ENCODE measurements at places on chromosomes 6 and 20.

DNA sequence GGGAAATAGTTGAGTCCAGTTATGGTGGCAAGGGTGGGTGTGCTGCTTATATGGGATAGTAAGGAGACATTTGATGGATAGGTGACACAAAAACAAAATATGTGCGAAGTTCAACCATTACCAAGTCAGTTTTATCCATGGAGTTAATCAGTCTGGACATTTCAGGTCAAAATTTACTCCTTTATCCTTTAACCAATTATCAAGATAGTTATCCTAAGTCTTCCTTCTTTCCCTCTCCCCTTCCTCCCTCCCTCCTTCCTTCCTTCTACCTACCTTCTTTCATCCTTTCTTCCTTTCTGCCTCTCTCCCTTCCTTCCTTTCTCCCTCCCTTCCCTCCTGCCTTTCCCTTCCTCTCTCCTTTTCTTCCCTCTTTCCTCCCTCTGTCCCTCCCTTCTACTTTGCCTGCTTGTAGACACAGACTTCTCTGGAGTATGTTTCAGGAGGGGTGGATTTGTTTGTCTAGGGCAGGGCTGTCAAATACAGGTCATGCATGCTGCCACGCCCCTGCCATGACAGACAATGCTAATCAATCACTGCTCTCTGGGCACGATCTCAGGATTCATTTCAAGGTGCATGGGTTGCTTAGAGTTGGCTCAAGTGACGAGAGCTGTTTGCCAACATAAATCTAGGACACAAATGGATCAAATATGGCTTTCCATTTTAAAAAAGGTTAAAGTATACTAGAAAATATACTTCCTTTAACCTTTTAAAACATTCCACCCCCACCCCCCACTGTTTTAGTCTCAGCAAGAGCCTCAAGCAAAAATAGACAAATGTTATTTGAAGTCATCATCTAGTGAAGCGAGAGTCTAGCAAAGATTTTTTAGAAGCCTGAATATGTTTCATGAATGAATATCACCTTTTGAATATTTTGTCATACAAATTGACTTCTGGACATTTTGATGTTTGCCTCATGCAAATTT is 281.6 kb upstream of the CITED2 start:
- DNase-seq: no peak

DNA sequence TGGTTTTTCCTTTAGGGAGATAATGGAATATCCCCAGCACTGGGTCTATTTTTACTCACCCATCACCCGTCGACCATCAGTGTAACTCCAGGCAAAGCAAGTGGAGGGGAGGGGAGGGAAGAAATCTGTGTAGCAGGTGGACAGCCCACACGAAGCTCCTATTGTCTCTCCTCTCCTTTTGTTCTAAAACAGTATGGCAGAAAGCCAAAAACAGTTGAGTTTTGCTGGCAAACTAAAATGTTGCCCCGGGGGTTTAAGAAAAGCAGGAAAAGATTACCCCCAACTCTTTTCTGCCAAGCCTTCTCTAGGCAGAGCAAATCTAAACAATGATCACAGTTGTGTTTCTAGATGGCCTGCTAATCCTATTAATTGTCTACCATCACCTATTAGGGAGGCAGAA is 89.7 kb downstream of the PREP start:
- no peak for DNase-seq

DNA sequence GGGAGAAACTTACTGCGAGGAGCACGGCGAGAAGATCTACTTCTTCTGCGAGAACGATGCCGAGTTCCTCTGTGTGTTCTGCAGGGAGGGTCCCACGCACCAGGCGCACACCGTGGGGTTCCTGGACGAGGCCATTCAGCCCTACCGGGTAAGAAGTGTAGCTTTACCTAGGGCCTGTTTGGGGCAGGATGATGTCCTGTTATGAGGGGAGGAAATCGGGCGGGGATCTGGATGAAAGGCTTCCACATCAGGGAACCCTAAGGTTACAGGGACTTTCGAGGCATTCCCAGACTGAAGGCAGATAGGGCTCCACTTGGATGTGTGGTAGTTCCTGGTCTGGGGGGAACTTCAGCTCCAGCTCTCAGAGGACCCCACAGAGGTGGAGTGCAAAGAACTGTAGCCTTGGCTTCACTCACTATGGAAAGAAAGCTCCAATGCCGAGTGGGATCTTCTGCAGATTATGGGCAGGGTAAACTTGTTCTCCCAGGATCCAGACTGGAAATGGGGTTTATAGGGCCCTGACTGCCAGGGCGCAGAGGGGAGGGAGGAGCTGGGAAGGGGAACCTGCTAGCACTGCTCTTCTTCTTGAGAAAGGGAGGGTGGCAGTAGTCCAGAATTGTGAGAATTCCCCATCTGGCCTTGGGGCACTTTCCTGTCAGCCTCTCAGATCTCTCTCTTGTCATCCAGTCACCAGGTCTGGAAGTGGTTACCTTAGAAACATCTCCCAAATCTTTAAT is 740 bp downstream of the TRIM15 start:
- DNase-seq: no peak

DNA sequence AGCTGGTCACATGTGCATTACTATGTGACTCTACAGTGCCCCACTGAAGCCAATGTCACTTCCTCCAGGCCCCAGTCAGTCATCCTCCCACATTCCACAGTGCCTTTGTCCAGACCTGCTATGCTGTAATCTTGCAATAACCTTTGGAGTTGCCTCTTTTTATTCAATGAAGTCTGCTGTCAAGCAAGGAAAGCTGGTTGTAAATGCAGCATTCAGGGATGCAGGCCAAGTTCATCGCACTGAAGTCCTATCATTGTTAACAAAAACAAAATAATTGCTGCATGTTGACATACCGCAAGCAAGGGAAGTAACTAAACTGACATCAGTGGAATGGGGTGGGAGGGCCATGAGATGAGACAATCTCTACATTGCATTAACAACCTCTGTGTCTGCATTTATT is 131.2 kb upstream of the CDYL start:
- DNase-seq: no peak

- DNase-seq: no peak
These were observed 341.3 kb downstream of the ZFAND3 start for GRCh38 chr6:38160831-38161230.

DNA sequence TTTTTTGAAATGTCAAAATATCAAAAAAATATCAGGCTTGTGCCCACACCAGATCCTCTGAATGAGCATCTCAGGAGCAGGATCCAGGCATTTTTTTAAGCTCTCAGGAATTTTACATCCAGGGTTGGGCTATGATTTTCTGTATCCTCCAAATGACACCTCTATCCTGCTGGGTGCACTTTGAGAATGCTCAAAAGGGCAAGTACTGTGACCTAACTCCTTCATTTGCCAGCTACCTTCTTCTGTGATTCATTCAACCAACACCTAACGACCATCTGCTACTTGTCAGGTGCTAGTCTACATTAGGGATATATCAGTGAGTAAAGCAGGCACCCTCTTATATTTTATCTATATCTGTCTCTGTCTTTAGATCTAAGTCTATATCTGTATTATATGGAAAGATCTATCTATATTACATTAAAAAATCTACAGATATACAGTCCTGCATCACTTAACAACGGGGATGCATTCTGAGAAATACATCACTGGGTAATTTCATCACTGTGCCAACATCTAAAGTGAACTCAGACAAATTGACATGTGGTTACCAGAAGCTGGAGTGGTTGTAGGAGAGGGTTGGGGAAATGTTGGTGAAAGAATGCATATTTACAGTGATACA is 131.6 kb downstream of the KIF16B start:
- DNase-seq: no peak

GRCh38 chr6:155747491-155747890 is 291.9 kb upstream of the NOX3 start:
- DNase-seq: no peak

- DNase-seq: no peak
These were observed 20.1 kb downstream of the TOP1 start for GRCh38 chr20:41048461-41049301.

DNA sequence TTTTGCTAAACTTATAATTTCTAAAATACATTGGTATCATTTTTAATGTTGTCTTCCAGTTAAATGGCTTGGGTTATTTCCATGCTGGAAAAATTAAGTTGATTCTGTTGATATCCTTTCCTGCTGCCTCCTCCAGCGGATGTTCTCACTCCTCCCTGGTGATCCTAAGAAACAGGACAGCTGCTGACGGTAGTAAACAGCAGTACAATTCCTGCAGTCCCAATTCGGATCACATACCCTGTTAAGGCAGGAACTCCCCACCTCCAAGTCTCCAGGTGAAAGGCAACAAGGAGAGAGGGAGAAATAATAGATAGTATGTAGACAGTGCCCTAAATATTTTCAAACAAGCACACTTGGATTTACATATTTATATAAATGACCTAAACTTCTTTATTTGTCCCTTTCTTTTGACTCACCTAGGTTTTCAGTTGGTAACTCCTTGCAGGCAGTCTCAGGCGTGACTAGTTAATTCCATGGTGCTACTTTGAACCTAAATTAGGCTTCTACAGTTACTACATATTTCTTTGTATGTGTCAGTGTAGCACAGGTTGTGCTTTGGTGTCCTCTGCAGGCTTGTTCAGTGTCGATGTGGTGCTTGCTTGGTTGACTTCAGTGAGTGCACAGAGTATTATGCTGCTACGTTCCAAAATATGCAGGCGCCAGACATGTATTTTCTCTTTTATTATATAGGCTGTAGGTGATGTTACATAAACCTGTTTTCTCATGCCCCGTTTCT is 126.0 kb downstream of the ADGRB3 start:
- no peak for DNase-seq

DNA sequence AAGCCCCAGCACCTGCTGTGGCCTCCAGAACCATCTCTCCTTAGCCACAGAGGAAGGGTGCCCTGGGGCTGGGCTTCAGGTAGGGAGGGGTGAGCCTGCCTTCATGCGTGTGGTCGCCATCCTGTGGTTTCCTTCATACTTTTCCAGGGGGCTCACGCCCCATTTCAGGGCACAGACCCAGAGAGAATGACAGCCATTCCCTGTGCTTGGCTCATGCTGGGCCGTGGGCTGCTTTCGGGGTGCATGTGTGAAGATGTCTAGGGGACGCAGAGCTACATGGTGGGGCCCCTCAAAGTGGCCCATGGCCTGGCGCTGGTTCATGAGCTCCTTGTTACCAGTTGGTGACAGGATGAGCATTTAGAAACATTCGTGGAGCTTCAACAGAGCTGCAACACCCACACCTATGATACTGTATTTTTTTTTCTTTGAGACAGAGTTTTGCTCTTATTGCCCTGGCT is 190.3 kb upstream of the SLC24A3 start:
- no peak for DNase-seq

DNA sequence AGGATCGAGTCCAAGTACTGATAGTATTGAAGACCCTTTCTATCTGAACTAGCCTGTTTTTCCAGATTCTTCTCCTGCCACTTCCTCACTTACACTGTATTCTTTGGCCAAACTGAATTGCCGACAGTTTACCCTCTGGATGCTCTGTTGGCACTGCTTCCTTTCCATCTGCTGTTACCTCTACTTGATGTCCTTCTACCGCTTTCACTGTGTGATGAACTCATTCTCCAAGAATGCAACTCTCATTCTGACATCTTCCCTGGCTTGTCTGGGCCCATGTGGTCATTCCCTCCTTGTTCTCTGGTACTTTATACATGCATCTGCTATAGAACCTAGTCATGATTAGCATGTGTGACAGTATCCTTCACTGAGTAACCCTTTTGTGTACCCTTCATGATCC is 16.3 kb downstream of the RPRD1B start:
- DNase-seq: no peak

DNA sequence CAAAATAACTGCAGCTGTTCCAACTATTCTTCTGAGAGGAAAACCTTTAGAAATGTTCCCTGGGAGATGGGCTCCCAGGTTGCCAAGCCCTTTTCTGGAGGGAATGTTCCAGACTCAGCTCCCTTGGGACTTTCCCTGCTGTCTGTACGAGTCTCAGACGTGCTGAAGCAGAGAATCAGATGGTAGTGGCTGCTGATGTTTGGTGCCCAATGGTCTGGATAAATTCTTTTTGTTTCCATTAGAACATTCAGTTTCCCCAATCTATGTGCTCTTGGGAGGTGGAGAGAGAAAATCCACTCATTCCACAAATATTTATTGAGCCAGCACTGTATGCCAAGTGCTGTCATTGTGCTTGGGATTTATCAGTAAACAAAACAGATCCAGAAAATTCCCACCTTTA is 40.0 kb downstream of the SNHG17 start:
- DNase-seq: no peak

GRCh38 chr6:31586008-31586407 is at the start of gene LST1:
Gene LST1 (plus strand): TSS chr6:31586277. CDS start chr6:31587300, 1,023 bp downstream.
- DNase-seq: no peak

- no peak for DNase-seq
These were observed 59.6 kb downstream of the SPTLC3 start for GRCh38 chr20:13068336-13068735.

DNA sequence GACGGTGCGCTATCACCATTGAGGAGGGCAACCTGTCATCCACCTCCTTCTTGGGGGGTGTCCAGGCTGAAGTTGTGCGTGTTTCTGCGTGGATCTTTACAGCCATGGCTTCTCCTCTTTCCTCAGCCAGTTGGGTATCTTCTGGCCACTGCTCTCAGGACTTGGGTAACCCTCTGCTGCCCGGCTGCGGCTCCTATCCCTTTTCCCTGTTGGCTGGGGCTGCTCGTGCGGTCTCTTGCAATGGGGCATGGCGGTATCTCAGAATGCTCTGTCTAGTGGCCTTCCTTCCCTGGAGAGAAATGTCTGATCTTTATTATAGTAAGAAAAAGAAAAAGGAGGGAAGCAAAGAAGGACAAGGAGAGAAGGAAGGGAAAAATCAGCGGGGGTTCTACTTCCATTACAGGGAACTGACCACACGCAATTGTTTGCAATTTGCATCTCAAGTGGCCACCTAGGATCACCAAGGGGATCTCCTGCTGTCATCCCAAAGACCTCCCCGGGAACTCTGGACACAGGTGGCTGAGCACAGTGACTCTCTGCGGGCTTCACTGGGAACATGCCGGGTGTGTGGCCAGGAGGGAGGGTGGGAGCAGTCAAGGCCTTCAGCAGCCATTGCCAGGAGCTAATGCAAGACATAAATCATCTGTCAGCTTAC is 60.8 kb downstream of the NPEPL1 start:
- DNase-seq: no peak

GRCh38 chr20:19757487-19758132 is 448 bp upstream of the RIN2 start:
- no peak for DNase-seq

- DNase-seq: no peak
These were observed 122.2 kb downstream of the KIF13A start for GRCh38 chr6:17865243-17865642.

- DNase-seq: no peak
These were observed 73.9 kb upstream of the ZNFX1 start for GRCh38 chr20:49351775-49352174.

GRCh38 chr6:56838016-56838555 is 116.8 kb upstream of the BEND6 start:
- DNase-seq: no peak

- DNase-seq: no peak
These were observed 589 bp downstream of the RNF5 start for GRCh38 chr6:32178547-32179440.

DNA sequence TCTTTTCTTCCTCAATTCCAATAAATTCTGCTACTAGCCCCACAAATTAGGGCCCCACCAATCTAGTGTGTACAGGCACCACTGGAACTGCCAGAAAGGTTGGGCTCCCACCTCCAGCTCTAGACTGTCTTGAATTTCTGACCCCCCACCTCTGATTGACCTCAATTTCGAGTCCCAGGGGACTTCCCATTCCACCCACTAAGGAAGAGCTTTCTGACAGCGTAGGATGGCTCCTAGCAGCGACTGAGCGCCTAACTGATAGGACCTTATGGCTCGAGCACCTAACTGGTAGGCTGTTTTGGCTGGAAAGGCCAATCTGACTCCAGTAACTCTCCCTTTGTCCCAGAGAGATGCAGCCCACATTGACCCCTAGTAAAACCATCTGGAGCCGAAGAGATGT is 171.6 kb upstream of the ZNF184 start:
- no peak for DNase-seq

GRCh38 chr6:153588330-153588729 is 450.7 kb upstream of the OPRM1 start:
- DNase-seq: no peak
